ENCODE measurements at places on chromosomes 1 and 21.

- no peak for DNase-seq
Measured at GRCh38 chr1:93844262-93845045, 34.6 kb downstream of the DNTTIP2 start.

- no peak for DNase-seq
Measured at GRCh38 chr21:34613679-34614627, 960 bp downstream of the RCAN1 start.

- no peak for DNase-seq
Measured at GRCh38 chr1:40750451-40750908, 33.1 kb upstream of the KCNQ4 start.

GRCh38 chr1:201270616-201271390 is 12.5 kb upstream of the PKP1 start:
- DNase-seq, result no peak

GRCh38 chr1:2433936-2434655 is 21.7 kb upstream of the PEX10 start:
- DNase-seq, result no peak

- DNase-seq, result no peak
Measured at GRCh38 chr1:174358786-174359453, 88.8 kb upstream of the GPR52 start.

- no peak for DNase-seq
Measured at GRCh38 chr1:225737866-225738265, 39.8 kb upstream of the SRP9 start.

- no peak for DNase-seq
Measured at GRCh38 chr1:116457946-116458604, 85.0 kb downstream of the ATP1A1 start.

DNA sequence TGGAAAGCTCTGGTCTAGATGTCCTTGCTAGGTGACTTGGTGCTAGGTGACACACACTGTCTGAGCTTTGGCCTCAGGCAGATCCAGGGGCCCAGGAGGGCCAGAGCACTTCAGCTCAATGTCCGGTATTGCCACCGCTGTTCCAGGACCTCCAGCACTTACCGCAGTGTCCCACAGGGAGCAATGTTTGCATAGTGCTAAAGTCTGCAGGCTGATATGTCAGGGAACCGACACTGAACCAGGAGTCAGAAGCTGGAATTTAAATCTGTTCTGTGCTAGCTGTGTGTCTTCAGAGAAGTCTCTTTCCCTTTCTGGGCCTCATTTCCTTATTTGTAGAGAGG is 19.3 kb downstream of the DHCR24 start:
- no peak for DNase-seq

GRCh38 chr1:179925922-179926849 is 28.4 kb upstream of the CEP350 start:
- DNase-seq, result no peak

- no peak for DNase-seq
Measured at GRCh38 chr1:222187566-222188332, 360.2 kb downstream of the HHIPL2 start.

- DNase-seq, result no peak
Measured at GRCh38 chr21:45899317-45900033, 82.1 kb upstream of the COL6A1 start.

DNA sequence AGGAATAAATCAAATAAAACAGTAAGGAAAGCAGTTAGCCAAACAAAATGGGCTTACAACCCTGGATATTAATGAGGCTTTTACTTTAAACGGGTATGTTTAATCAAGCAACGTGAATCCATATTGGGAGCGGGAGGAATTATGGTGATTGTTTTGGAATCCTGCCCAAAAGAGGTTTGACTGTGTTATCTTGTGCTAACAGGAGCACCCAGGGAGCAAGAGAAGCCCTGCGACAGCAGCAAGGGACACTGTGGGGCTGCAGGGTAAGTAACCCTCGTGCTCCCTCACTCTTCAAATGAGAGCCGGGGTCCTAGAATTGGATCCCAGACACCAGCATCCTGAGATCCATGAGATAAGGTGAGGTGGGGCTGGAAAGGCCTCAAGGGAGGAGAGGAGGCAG is 72.6 kb upstream of the PGBD5 start:
- DNase-seq, result no peak

GRCh38 chr1:171948511-171948910 is 107.2 kb downstream of the DNM3 start:
- no peak for DNase-seq

GRCh38 chr1:66557157-66557556 is 23.2 kb downstream of the SGIP1 start:
- no peak for DNase-seq

DNA sequence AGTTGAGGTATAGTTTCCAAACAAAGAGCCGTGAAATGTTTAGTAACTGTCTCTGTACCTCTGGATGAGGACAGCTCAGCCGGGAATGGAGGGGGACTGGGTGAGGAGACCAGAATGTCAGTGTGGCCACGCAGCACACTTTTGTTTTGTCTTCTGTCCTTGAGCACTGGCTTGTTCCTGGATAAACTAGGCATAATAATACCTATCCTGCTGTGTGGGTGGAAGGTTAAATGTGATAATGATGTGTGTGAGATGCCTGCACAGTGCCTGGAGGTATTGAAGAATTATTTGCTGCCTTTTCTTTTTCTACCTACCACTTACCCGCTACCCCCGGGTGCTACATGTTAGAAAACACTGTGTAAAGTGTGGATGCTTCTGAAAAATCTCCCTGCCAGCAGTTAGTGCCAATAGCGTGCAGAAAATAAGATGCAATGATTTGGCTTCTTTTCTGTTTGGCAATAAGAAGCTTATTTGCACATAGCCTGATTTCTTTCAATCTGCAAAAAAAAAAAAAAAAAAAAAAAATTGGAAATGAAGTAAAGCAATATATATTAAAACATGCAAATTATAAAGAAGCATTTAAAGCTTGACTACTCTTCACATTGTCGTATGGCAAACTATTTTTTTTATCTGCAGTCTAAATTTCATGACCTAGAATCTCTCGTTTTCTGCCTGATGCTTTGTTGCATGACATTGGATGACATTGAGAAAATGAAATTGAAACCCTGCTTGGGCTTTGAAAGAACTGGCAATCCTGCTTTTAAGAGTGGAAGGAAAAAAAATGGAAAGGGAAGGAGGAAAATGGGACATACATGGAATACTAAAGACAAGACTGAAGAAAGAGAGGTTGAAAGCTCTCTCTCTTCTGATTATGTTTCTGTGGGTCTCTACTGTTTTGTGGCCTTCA is 89.5 kb downstream of the DISC1 start:
- DNase-seq, result no peak

- DNase-seq, result no peak
Measured at GRCh38 chr1:238647877-238648276, 738.5 kb upstream of the CHRM3 start.

- no peak for DNase-seq
Measured at GRCh38 chr1:201646411-201647022, 107.6 kb downstream of the NAV1 start.

GRCh38 chr1:151106894-151107293 is 36.3 kb downstream of the GABPB2 start:
- DNase-seq, result no peak

GRCh38 chr1:177984761-177985160 is 14.9 kb upstream of the SEC16B start:
- DNase-seq, result no peak

GRCh38 chr1:19067912-19068638 is 111.6 kb upstream of the IFFO2 start:
- DNase-seq, result no peak

GRCh38 chr1:160216301-160216700 is 11.1 kb downstream of the PEA15 start:
- DNase-seq, result no peak

DNA sequence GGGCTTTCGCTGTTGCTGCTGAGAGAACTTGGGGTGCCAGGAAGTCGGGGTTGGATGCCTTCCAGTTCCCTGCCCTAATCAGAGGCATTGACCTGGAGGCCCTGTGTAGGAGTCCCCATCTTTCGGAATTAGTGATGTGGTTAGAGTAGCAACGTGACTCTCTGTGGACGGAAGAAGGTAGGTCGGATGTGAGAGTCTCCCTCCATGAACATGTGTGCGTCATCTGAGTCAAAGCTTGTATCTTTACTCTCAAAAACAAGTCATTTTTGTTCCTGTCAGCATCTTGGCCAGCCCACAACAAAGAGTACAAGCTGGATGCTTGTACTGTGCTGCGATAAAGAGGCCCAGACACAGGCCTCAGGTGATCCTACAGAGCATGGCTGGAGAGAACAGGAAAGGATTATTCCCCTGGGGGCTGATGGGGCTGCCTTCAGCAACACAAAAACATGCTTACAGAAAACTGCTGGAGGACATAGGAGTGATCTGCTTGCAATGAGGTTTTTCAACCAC is 31.0 kb upstream of the IL10 start:
- DNase-seq, result peak; percentile 57

DNA sequence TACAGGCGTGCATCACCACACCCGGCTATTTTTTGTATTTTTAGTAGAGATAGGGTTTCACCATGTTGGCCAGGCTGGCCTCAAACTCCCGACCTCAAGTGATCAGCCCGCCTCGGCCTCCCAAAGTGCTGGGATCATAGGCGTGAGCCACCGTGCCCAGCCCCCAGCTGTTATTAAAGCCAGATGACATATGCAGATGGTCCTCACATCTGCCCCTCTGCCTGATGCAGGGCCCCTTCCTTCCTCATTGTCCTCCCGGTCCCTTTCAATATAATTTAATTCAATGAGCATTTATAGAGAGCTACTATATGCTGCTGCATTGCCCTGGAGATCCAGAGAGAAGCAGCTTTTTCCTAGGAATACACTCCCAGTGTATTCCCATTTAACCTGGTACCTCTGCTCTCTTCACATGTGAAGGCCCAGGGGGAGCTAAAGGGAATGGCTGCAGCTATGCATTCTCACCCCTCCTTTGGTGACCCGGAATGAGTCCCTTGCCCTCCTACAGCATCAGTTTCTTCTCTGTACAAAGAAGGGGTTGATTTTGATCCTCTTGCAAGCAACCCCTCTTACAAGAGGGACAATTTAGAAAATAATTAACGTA is 55.6 kb downstream of the L1TD1 start:
- DNase-seq, result no peak

- no peak for DNase-seq
Measured at GRCh38 chr1:5857011-5857410, 135.2 kb downstream of the NPHP4 start.

DNA sequence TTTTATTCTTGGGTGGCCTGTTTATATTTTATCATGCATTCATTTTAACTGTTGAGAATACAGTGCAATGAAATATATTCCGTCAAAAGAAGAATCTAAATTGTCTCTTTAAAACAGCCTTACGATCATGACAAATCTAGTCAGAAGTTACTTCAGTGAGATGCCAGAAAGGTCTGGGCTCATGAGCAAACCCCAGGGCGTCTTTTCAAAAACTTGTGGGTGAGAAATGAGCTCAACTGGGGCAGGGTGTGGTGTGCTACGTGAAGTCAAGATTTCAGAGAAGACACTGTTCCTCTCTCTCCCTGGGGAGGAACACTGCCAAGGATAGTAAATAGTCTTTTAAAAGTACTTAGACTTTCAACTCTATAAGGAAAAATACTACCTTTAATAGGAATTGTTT is 13.4 kb upstream of the UAP1 start:
- no peak for DNase-seq

DNA sequence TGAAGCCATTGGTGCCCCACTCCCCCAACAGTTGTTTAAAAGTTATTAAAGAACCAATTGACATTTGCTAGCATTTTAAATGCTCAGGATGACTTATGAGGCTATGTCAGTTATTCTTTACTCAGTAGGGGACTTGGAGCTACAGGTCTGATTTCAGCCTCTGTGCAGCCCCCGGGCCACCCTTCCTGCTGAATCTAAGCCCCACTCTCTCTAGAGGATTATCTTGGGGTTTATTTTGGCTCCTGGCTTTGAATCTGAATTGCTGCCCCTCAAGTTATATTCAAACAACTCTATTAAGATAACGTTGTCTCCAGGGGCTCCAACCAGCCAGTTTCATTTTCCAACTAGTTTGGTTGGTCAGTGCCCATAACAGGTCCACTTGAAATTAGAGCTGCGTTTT is 135.1 kb downstream of the ST6GALNAC3 start:
- no peak for DNase-seq

GRCh38 chr21:37665230-37666024 is 250.8 kb downstream of the KCNJ6 start:
- DNase-seq, result no peak

GRCh38 chr1:57404884-57405283 is 19.0 kb downstream of the DAB1 start:
- no peak for DNase-seq

GRCh38 chr1:37100310-37100709 is 66.0 kb upstream of the GRIK3 start:
- no peak for DNase-seq

GRCh38 chr1:112973788-112974187 is 17.8 kb upstream of the SLC16A1 start:
- DNase-seq, result no peak

DNA sequence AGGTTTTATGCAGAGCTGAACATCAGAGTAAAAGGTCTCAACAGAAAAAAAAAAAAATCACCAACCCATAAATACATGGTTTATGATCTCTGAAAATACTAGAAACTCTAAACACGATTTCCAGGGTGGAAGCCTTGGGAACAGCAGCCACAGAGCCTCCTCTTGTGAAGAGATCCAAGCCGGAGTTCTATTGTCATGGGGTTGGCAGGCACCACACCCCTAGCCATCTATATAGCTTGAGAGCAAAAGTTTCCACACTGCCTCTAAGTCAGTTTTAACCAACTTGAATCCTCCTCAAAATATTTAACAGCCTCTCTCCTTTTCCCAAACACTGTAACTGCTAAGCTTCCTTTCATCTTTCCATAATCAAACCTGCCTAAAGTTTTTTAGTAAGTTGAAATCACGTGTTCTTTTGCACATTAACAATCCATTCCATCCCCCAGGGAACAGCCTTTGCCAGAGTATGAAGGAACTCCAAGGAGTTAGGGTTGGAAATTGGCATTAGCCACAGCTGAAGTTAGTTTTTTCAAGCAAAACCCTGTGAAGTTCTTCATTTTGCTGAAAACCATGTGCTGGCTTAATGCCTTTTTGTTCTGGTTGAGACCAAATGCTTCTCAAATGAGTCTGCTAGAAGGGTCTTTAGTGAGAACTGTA is 13.8 kb upstream of the SEC16B start:
- DNase-seq, result no peak

DNA sequence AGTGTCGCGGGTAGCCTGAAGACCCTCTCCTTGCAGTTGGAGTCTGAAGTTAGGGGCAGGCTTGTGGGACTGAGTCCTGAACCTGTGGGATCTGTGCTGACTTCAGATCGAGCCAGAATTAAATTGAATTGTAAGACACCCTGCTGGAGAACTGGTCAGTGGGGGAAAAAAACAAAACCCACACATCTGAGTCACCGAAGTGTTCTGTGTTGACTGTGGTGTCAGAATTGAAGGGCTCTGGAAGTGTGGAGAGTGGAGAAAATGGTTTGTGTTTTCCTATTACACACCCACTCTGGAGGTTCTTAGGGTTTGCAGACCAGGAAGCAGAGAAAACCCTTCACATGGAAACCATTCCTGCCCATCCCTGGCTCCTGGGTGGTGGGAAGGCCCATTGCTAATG is 209.5 kb upstream of the GALNT2 start:
- no peak for DNase-seq

GRCh38 chr1:109391157-109391556 is 6.6 kb downstream of the SORT1 start:
- DNase-seq, result no peak

Measured in stimulated activated CD4-positive, alpha-beta T cell treated with anti-CD3 and anti-CD28 coated beads, Interleukin-15, amount 100 ng/mL, for 1 hour (primary cell).